Activated CD4-positive, alpha-beta T cell treated with anti-CD3 and anti-CD28 coated beads for 1 hour (primary cell): ENCODE measurements at places on chromosomes 6 and 20.

DNA sequence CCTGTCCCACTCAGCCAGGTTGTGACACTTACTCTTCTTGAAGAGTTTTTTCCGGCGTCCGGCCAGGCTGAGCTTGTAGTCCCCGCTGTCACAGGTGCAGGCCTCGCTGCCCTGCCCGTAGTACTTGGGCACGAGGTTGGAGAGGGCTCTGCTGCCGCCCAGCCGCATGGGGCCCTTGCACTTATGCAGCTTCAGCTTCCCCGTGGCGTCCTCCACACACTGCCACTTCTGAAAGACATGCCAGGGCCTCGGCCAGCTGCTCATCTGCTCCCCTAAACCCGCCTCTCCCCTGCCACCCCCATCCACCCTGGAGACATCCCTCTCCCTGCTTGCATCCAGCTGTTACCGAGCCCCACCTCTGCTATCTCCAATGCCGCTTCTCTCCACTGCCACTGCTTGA is 113.1 kb downstream of the SULF2 start:
- DNase-seq: no peak

- no peak for DNase-seq
Observed at GRCh38 chr6:17418281-17419188, 25.1 kb downstream of the CAP2 start.

GRCh38 chr6:81790034-81790433 is 37.6 kb upstream of the TENT5A start:
- no peak for DNase-seq

DNA sequence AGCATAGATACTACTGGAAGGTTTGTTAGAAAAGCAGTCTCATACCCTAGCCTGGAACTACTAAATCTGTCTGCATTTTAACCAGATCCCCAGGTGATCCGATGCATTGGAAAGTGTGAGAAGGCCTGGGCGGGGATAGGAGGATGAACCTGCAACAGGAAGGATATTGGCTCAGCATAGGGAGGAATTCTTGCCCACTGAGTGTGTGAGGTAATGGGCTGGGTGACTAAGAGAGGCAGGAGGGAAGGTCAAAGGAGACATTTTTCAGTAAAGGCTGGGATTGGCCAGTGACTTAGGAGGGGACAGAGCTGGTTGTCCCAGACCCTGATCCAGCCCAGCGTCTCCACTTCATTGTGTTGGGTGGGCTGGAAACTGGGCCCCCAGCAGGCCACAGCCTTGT is 191.0 kb upstream of the LRFN2 start:
- no peak for DNase-seq

DNA sequence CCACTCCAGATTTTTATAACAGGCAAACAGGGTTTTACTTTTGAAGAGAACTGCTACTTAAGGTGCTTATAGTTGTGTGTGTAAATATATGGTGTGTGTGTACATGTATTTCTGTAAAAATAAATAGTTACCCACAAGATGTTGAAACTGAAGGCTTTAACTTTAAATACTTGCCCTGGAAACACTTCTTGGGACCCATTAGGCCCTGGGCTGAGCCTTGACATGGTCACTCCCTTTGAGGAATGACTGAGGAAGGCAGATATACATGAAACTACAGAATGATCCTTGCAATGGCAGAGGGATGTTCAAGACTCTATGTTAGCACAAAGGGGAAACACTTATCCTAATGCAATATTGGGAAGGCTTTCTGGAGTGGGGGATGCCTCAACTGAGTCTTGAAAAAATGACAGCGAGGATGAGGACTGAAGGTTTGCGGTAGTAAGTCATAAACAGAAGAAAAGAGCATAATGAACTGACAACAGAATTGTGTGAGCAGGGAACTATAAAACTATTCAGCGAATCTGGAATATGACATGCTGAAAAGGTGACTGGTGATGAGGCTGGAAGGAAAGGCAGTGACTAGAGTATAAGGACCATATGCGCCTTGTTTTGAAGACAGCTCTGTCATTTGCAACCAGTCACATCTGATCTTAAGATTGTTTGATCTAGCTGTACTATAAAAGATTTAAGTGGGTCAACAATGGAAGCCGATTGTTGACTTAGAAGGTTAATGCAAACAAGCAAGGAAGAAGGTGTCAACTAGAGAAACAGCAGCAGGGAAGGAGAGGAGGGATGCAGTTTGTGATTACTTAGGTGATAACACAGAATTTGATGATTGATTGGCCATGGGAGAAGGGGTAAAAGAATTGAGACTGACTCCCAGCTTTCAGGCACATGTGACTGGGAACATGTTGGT is 64.4 kb upstream of the COL21A1 start:
- no peak for DNase-seq

GRCh38 chr20:672963-673602 is 2.5 kb downstream of the SCRT2 start:
- no peak for DNase-seq

DNA sequence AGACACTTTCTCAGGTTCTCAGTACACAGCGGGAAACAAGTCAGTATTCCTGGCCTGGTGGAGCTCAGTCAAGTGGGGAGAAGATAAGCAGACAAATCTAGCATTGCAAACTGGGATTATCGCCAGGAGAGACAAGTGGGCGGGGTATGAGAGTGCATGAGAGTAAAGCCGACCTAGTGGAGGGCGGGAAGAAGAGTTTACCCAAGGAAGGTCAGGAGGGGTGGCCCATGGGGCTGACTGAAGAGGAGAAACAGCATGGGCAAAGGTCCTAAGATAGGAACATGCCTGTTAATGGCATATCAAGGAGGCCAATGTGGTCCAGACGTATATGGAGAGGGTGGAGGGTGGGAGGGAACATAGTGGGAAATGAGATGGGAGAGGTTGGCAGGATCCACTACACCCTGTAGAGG is 12.4 kb upstream of the CSNK2A1 start:
- DNase-seq: no peak

DNA sequence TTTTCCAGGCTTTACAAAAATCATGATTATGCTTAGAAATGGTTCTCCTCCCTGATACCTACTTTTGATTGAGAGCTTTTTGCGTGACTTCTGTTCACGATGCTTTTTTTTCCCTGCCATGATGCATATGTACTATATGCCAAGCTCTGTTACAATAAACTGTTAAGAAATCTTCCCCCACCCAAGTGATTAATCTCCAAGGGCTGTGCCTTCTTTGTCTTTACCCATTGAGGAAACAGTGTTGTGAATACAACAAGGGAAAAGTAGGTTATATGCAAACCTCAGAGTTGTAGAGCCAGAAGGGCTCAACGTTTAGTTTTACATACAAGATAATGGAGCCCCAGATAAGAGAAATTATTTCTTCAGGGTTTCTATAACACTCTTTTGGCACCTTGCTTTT is 34.1 kb upstream of the MYLK2 start:
- no peak for DNase-seq

GRCh38 chr6:14197118-14197517 is 79.5 kb downstream of the CD83 start:
- no peak for DNase-seq

DNA sequence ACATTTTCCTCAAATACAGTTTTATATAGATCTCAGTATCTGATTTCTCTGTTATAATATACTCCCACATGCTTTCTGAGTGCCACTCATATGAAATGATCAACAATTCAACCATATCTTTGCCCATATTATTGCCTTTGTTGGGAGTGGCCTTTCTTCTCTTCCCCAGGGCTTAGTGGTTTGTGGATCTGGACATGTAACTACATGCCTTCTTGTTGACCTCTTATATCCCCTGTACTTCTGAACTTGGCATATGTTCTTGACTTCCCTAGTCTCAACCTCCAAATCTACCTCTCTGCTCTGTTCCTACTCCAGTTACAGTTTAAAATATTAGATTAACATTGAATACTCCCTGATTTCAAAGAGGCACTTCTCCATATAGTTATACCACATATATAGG is 34.3 kb upstream of the PRIM2 start:
- DNase-seq: no peak

GRCh38 chr20:16107172-16107870 is 465.9 kb downstream of the KIF16B start:
- no peak for DNase-seq

DNA sequence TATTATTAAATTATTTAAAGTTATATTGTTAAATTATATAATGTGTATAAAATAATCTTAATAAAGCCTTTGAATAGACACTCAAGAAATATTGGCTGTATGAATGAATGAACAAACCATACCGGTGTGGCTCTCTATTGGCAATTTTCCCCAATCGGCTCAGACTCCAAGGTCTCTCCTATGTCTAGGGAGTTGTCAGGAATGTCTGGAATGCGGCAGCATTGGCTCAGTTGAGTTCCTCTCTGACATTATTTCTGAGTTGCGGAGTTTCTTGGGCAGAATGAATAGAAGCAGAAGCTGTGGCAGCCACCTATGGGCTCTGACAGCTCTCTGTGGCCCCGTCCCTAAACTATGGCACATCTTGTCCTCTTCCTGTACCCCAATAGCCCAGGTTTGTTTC is 111.0 kb downstream of the SOBP start:
- no peak for DNase-seq

- no peak for DNase-seq
Observed at GRCh38 chr6:13614126-13614925, 809 bp upstream of the NOL7 start.

- DNase-seq: no peak
Observed at GRCh38 chr20:51703400-51704287, 64.5 kb downstream of the ATP9A start.

DNA sequence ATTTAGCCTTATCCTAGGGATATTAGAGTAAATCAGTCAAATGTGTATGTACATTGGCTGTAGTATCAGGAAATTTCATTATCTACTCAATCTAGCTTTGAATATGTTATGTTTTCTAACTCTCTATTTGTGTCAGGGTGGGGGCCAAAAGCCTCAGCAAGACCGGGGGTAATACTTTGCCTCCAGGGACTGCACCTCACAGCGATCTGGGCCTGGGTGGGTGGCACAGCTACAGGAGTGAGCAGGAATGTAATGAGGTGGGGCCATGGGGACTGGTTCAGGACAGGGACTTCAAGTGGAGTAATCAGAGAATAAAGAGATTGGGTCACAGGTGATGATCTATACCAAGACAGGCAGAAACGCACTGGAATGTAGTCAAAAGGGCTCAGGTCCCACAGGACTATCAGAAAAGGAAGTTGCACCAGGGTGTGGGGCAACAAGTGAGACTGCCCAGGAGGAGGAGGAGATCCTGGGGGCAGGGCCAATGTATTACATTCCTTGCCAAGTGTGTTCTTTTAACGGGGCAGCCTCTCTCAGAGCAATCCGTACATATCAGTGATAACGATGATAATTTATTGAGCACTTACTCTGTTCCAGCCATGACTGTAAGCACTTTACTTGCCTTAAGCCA is 54.0 kb downstream of the PIGU start:
- no peak for DNase-seq

DNA sequence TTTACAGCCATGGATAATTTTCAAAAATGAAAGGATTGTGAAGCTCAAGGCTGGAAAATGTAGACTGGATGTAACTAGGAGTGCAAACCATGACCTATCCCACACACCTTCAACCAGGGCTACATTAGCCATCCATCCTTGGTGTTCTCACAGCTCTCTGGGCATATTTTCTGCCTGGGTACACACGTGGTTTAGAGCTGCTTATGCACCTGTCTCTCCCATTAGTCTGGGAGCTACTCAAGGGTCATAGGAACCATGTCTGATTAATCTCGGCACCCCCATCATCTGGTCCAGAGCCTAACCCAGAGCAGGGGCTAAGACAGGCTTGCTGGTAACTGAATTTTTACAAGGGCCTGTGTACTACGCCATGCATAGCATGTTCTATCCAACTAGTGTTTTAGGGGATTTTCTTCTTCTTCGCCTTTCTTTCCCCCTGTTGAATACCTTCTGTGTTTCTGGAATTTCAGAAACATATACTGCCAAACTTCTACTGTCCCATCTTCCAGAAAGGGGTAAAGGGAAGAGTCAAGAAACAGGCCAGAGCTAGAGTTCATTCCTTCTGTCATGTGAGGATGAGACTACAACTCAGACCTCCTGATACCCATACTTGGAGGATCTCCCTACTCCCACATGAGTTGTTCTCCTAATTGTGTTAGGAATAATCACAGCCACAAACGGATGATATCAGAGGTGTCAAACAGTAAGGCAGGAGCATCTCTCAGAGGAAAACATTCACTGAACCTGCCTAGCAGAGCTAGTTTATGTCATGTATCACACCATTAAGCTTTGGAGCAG is 25.4 kb upstream of the FAM83C start:
- DNase-seq: no peak

DNA sequence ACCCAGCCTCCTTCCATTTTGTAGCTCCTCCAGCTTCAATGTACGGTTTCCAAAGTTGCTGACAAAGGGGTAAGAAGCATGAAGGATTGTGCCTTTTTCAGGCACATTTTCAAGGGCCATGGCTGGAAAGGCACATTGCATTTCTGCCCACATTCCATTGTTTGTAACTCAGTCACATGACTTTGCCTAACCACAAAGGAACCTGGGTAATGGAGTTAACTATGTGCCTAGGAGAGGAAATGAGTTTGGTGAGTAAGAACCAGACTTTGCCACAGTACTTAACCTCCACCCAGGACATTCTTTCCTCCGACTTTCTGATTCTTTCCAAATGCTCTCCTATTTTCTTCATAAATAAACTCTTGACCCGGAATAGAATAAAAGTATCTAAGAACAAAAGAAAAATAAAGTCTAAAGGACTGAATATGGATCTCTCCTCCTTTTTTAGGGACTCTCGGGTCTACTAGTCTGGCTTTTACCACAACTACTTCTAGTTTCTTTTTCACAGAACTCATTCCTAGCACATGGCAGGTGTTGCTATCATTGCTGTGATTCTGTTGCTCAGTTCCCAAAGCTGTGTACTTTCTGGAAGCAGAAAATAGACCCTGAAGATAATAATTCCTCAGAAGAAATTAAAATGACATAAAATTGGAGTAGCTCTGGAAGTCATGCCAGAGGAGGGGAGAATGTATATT is 81.5 kb upstream of the ISM1 start:
- no peak for DNase-seq

DNA sequence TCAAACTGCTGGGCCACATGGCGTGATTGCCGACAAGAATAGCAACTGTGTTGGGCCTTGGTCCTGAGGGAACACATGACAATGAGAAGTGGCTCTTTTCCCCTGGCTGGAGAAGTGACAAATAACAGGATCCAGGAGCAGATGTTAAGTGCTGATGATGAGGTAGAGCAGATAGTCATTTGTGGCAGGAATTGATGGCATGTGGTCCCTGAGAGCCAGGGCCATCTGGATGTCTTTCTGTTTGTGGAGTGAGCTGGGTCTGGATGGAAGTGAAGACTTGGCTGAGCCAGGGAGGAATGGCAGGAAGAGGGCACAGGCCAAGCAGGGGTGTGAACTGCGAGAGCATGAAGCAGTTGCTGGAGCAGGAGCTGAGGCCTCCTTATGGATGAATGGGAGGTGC is 67.8 kb downstream of the SCAND1 start:
- DNase-seq: no peak

- DNase-seq: no peak
Observed at GRCh38 chr6:149209871-149210775, 107.4 kb upstream of the TAB2 start.

GRCh38 chr20:40744072-40744817 is 55.2 kb upstream of the MAFB start:
- no peak for DNase-seq

GRCh38 chr6:150395388-150396009 is 26.7 kb downstream of the IYD start:
- no peak for DNase-seq
